DND-41 (cell line): ENCODE measurements at places on chromosomes 4 and X.

GRCh38 chr4:185276036-185276435, 66.6 kb downstream of the SNX25 start:
- H3K36me3 ChIP-seq = no peaks in the 10 kb centered on the region
- peaks cover 5% of the 10 kb centered on the region for H3K27me3 ChIP-seq
- no peak for DNase-seq
- H3K27ac ChIP-seq = no peak overlapping the region
- no peak overlapping the region for H3K4me3 ChIP-seq

- H3K4me3 ChIP-seq = no peak overlapping the region
- H3K27me3 ChIP-seq = no peaks in the 10 kb centered on the region
- no peak overlapping the region for H3K27ac ChIP-seq
- H3K36me3 ChIP-seq = no peaks in the 10 kb centered on the region
Observed at GRCh38 chrX:68931345-68931744, 102.5 kb downstream of the EFNB1 start.

GRCh38 chrX:153530411-153531129, 13.1 kb downstream of the ATP2B3 start:
- no peak for DNase-seq
- no peaks in the 10 kb centered on the region for H3K4me1 ChIP-seq
- no peaks in the 10 kb centered on the region for H3K27me3 ChIP-seq
- no peak overlapping the region for H3K4me3 ChIP-seq
- H3K27ac ChIP-seq = no peak overlapping the region

DNA sequence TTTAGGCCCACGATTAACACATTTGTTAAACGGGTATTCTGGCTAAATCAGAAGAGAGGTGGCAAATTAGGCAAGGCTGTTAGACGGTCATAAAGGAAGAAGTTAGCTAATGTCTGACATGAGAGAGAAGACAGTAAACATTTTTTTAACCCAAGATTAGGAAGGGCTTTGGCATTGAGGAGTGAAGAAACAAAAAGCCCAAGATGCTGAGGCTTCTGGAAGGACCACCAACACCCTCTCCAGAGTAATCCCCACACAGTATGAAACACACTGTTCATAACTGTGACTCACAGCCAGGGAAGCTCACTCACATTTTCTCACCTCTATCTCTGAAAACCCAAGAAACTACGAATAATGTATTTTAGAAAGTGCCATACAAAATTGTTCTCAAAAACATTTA, 127.6 kb downstream of the AMELX start:
- no peaks in the 10 kb centered on the region for H3K36me3 ChIP-seq
- H3K4me1 ChIP-seq = no peaks in the 10 kb centered on the region
- no peaks in the 10 kb centered on the region for H3K27me3 ChIP-seq
- no peak for DNase-seq
- no peak overlapping the region for H3K27ac ChIP-seq

DNA sequence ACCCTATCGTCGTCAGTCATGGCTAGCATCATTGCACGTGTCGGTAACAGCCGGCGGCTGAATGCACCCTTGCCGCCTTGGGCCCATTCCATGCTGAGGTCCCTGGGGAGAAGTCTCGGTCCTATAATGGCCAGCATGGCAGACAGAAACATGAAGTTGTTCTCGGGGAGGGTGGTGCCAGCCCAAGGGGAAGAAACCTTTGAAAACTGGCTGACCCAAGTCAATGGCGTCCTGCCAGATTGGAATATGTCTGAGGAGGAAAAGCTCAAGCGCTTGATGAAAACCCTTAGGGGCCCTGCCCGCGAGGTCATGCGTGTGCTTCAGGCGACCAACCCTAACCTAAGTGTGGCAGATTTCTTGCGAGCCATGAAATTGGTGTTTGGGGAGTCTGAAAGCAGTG, 1.6 kb downstream of the ZCCHC12 start:
- H3K27me3 ChIP-seq = no peaks in the 10 kb centered on the region
- H3K4me3 ChIP-seq = no peak overlapping the region
- DNase-seq = no peak
- H3K27ac ChIP-seq = no peak overlapping the region

DNA sequence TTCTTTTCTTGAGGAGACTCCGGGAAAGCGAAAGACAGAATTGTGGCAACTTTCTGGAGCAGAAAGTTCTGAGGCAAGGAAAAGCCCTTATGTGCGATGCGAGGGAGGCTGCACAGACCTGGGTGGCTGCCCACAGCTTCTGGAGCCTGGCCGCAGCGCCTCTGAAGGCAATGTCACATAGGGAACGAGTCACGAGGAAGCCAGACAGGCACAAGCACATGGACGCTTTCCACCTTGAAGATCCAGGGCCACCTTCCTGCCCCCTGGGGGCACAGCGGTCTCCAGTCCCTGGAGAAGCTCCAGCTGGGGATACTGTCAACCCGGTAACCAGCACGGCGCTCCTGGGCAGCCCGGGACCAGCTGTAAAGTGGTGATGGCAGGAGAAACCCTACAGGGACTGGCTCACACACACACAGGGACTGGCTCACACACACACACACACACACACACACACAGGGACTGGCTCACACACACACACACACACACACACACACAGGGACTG, 69.8 kb downstream of the MTNR1A start:
- no peak for DNase-seq
- no peaks in the 10 kb centered on the region for H3K36me3 ChIP-seq
- H3K4me1 ChIP-seq = no peaks in the 10 kb centered on the region
- H3K27me3 ChIP-seq = no peaks in the 10 kb centered on the region
- H3K4me3 ChIP-seq = no peak overlapping the region

DNA sequence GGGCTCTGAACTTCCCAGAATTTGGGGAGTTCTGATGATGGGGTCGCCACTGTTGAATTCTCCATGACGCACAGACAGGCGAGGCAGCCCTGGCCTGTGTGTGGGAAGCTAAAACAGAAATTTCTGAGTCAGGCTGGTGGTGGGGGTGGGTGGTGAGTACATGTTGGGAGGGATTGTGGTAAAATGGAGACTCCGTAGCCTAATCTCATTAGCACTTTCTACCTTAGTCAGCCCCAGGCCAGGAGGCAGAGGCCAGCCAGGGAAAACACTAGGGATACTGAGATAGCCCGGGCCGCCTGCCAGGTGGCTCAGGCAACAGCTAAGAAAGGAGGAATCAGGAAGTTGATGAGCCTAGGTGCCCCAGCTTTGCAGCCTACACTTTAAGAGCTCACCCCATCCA, 39.3 kb upstream of the NHSL2 start:
- no peaks in the 10 kb centered on the region for H3K27me3 ChIP-seq
- no peak for DNase-seq
- no peaks in the 10 kb centered on the region for H3K4me1 ChIP-seq
- no peak overlapping the region for H3K27ac ChIP-seq
- H3K4me3 ChIP-seq = no peak overlapping the region
- H3K36me3 ChIP-seq = no peaks in the 10 kb centered on the region

- no peak overlapping the region for H3K4me3 ChIP-seq
- no peaks in the 10 kb centered on the region for H3K36me3 ChIP-seq
- no peaks in the 10 kb centered on the region for H3K4me1 ChIP-seq
- no peak for DNase-seq
- H3K27ac ChIP-seq = no peak overlapping the region
Observed at GRCh38 chrX:44708470-44708869, 135.4 kb upstream of the DUSP21 start.

DNA sequence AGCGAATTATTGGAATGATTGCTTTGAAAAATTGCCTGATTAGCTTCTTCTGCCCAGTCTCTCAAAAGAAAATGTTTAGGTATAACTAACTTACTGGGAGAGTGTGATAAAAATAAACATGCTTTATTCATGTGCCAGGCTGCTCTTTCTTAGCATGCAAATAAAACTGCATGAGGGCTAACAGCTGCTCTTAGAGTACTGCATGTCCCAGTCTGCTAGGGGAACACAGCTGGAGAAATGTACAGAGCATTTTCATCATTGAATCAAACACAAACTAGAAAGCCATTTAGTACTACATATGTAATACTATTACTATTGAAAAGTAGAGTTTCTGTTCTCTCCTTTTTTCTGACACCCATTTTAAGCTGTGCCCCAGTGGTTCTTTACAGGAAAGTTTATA, 726.0 kb downstream of the GRID2 start:
- no peaks in the 10 kb centered on the region for H3K4me1 ChIP-seq
- H3K27ac ChIP-seq = no peak overlapping the region
- no peak overlapping the region for H3K4me3 ChIP-seq
- DNase-seq = no peak

- no peak overlapping the region for H3K4me3 ChIP-seq
- peaks cover 35% of the 10 kb centered on the region for H3K36me3 ChIP-seq
- peaks cover 9% of the 10 kb centered on the region; the same call in 1 of the 2 replicates for H3K4me1 ChIP-seq
Observed at GRCh38 chr4:128823025-128823661, 13.6 kb downstream of the JADE1 start.

- H3K4me3 ChIP-seq = peak overlapping the region; percentile 98
- H3K4me1 ChIP-seq = peaks cover 55% of the 10 kb centered on the region
- no peak for DNase-seq
- peak overlapping the region; percentile 97 for H3K27ac ChIP-seq
- H3K36me3 ChIP-seq = peaks cover 71% of the 10 kb centered on the region
Observed at GRCh38 chr4:82428526-82428968, 1.7 kb downstream of the HNRNPDL start.

DNA sequence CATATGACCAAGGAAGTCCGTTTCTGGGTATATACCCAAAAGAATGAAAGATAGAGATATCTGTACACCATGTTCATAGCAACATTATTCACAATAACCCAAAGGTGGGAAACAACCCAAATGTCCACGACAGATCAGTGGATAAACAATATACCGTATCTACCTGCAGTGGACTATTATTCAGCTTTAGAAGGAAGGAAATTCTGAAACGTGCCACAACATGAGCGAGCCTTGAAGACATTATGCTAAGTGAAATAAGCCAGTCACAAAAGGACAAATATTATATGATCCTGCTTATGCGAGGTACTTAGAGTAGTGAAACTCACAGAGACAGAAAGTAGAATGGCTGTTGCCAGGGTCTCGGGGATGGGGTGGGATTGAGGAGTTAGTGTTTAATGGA, 75.0 kb downstream of the ANAPC4 start:
- no peak for DNase-seq
- no peaks in the 10 kb centered on the region for H3K4me1 ChIP-seq
- no peak overlapping the region for H3K27ac ChIP-seq
- H3K36me3 ChIP-seq = no peaks in the 10 kb centered on the region

GRCh38 chr4:110287130-110287529, 88.7 kb upstream of the ELOVL6 start:
- H3K4me1 ChIP-seq = no peaks in the 10 kb centered on the region
- H3K36me3 ChIP-seq = no peaks in the 10 kb centered on the region
- no peak for DNase-seq
- no peak overlapping the region for H3K27ac ChIP-seq
- no peak overlapping the region for H3K4me3 ChIP-seq

GRCh38 chrX:132199941-132200340, 19.3 kb downstream of the RAP2C start:
- H3K4me1 ChIP-seq = no peaks in the 10 kb centered on the region
- H3K27ac ChIP-seq = no peak overlapping the region
- H3K27me3 ChIP-seq = no peaks in the 10 kb centered on the region
- no peak for DNase-seq

DNA sequence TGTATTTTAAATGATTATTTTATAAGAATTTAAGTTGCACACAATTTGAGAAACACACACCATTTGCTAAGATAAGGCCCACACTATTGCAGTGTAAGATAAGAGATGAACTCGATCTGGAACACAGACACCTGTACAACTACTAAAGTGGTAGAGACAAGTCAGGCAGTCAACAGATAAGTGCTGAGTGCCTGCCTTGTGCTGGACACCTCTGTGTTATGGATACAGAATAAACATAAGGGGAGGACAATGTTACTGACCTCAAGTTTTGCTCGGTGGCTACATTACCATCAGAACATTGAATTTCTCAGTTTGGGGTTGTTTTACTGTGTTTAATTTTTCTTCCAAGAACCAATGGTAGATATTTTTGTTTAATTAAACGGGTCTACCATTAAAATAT, 74.1 kb downstream of the RASGEF1B start:
- H3K4me3 ChIP-seq = no peak overlapping the region
- no peak overlapping the region for H3K27ac ChIP-seq
- H3K4me1 ChIP-seq = no peaks in the 10 kb centered on the region
- H3K27me3 ChIP-seq = peaks cover 9% of the 10 kb centered on the region

DNA sequence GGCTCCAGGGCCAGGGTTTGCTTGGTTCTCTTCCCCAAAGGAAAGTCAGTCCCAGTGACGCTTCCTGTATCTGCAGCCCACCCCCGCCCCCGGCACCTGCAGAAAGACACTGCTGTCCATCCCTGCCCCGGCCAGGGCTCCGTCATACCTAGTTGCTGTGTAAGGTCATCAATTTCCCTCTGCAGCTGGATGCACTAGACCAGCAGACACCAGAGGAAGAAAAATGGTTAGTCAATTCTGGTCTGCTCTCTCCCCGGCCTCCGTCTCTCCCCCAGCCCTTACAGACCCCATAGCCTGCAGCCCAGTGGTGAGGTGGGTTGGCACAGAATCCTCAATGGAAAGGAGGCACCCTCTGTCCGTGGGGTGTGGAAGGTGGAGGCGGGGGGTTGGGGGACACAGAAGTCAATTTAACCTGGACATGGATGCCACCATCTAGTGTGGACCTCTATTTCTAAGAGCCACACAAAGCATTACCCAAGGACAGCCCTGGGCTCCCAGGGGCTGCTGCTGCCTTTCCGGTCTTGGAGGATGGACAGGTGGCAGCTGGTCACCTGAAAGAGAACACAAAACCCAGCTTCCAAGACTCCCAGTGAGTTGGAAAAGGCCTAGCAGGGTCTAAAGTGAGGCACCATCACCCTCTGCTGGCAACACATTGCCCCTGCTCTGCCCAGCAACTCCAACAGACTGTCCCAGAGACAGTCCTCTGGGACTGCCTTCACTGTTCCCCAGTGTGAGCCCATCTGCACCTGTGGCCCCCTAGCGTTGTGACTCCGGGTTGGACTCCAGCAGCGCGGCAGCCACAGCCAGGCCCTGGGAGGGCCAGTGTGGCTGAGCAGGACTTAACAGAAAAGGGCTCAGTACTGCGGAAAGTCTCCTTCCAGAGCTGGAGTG, 40.2 kb upstream of the NHSL2 start:
- no peaks in the 10 kb centered on the region for H3K36me3 ChIP-seq
- peak; percentile 5 for DNase-seq
- no peak overlapping the region for H3K4me3 ChIP-seq

- H3K27ac ChIP-seq = no peak overlapping the region
- no peaks in the 10 kb centered on the region for H3K36me3 ChIP-seq
- no peak for DNase-seq
- no peaks in the 10 kb centered on the region for H3K4me1 ChIP-seq
- peaks cover 4% of the 10 kb centered on the region for H3K27me3 ChIP-seq
- H3K4me3 ChIP-seq = no peak overlapping the region
Observed at GRCh38 chr4:80731436-80731835, 299.1 kb upstream of the BMP3 start.

- no peaks in the 10 kb centered on the region for H3K27me3 ChIP-seq
- H3K4me1 ChIP-seq = peaks cover 12% of the 10 kb centered on the region
- no peak for DNase-seq
- no peak overlapping the region for H3K4me3 ChIP-seq
- H3K36me3 ChIP-seq = 0 out of 2 replicates have a peak, but pooled peaks cover 4% of the 10 kb centered on the region
Observed at GRCh38 chr4:116020141-116020722, 906.8 kb upstream of the NDST4 start.

- no peak overlapping the region for H3K27ac ChIP-seq
- no peak for DNase-seq
- H3K36me3 ChIP-seq = no peaks in the 10 kb centered on the region
- H3K4me3 ChIP-seq = no peak overlapping the region
- H3K27me3 ChIP-seq = no peaks in the 10 kb centered on the region
- no peaks in the 10 kb centered on the region for H3K4me1 ChIP-seq
Observed at GRCh38 chr4:22532896-22533295, 17.0 kb upstream of the ADGRA3 start.

- no peaks in the 10 kb centered on the region for H3K27me3 ChIP-seq
- H3K36me3 ChIP-seq = no peaks in the 10 kb centered on the region
- H3K4me1 ChIP-seq = peaks cover 33% of the 10 kb centered on the region
- no peak for DNase-seq
- H3K4me3 ChIP-seq = no peak overlapping the region
- no peak overlapping the region for H3K27ac ChIP-seq
Observed at GRCh38 chrX:136806891-136807410, 26.2 kb upstream of the ARHGEF6 start.
